Stimulated activated naive CD4-positive, alpha-beta T cell treated with Interleukin-2 at 50 U/mL for 16 hours (primary cell): ENCODE measurements at places on chromosomes 6 and 20.

DNA sequence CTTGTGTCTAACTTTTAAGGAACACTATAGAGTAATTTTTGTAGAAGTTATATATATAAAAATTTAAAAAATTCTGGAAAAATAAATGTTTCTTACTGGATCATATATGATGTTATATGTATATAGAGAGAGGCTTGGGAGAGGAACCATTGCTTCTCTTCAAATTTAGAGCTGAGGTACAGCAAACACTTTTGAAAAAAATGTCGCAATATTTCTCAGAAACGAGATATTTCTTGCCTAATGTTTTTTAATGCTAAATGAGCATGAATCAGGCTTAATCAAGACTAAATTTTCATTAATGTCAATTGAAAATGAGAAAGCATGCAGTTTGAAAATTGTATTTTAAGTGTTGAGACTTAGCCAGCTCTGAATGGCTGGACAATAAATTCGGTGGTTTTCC, 2.6 kb downstream of the PKIB start:
- DNase-seq, result no peak

GRCh38 chr6:97864366-97864765, 581.4 kb upstream of the MMS22L start:
- no peak for DNase-seq

DNA sequence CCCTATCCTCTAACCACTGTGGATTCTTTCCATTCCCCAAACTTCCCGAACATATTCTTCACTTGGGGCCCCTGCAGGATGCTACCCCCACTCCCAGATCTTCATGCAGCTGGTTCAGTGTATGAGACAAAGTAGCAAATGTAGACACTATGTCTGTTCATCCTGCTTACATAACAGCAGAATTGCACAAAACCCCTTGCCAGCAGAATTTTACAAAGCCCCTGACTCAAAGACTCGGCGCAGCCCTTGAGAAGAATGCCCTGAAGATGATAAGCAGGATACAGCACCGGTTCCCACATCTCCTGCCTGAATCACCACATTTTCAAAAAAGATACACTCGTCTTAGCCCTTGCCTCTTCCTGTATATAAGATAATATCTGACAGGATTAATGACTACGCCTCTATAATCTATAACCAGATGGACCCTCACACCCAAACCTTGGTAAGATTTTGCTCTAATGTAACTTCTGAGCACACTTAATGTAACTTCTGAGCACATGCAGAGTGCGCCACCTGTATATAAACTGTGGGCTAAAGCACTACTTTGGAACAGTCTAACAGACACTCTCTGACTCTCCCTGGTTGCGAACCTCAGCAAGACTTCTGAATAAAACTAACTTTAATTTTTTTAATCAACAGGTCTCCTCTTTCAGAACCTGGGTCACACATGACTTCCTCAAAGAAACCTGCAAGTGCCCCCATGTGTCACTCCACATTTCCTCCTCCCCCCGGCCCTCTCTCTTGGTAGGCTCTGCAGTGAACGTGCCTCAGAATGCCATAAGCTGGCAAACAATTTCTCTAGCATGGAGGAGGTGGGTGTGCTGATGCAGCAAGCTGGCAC, 28.7 kb downstream of the RALGAPA2 start:
- DNase-seq, result no peak

GRCh38 chr6:87789198-87789899, 87.3 kb upstream of the AKIRIN2 start:
- DNase-seq, result no peak

GRCh38 chr20:59611286-59611685, 6.9 kb downstream of the PHACTR3 start:
- no peak for DNase-seq

DNA sequence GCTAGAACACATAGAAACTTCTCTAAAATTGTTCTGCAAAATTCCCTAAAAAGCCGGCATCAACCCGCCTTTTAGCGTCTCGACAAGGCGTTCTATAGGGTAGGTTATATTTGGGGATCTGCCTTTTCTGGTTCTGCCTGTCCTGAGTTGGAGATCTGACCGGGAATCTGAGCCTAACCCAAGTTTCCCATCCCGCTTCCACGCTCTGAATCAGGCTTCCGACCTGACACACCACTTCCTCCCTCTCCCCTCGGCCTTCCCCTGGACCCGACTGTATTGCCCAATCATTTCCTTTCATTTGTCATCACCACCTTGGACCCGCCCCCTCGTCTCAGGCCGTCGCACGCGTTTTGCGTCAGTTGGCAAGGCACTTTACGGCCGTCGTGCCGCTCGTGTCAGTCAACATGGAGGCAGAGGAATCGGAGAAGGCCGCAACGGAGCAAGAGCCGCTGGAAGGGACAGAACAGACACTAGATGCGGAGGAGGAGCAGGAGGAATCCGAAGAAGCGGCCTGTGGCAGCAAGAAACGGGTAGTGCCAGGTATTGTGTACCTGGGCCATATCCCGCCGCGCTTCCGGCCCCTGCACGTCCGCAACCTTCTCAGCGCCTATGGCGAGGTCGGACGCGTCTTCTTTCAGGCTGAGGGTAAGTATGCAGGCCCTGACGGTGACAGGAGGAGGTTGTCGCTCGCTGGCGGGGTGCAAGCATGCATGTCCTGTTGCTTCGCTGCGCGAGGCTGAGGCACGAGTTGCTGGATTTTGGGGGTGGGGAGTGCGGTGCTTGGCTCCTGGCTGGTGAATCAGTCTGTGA, at the start of gene ABT1:
Gene ABT1 (plus strand): TSS at position 375 of the 810 bp plus-strand sequence. CDS start 30 bp downstream, at position 405.
- DNase-seq, result peak; percentile 96

- DNase-seq, result no peak
These were observed 44.1 kb downstream of the GPX5 start for GRCh38 chr6:28569748-28570147.

- no peak for DNase-seq
These were observed 178.0 kb downstream of the ATXN1 start for GRCh38 chr6:16583144-16583762.

- no peak for DNase-seq
These were observed 109.6 kb upstream of the HIVEP1 start for GRCh38 chr6:11902527-11902926.

DNA sequence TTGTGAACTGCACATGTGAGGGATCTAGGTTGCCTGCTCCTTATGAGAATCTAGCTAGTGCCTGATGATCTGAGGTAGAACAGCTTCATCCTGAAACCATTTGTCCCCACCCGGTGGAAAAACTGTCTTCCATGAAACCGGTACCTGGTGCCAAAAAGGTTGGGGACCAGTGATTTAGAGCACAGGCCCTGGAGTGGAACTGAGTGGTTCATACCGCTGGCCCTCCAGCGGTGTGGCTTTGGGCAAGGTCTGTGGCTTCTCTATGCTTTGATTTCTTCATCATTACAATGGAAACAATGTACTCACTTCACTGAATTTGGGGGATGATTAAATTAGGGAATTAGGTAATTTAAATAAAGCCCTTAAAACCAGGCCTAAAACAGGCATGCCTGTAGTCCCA, 36.3 kb downstream of the CD164 start:
- DNase-seq, result no peak

DNA sequence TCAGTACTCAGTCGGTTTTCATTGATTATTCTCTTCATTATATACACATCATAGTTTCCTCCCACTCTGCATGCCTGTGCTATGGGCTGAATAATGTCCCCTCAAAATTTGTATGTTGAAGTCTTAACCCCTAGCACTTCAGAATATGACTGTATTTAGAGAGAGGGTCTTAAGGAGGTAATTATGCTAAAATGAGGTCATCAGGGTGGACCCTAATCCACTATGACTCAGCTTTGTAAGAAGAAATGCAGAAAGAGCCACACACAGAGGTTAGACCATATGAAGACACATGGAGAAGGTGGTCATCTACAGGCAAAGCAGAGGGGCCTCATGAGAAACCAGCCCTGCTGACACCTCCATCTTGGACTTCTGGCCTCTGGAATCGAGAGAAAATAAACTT, 15.8 kb downstream of the ABHD12 start:
- no peak for DNase-seq

GRCh38 chr6:6453186-6453585, 132.7 kb upstream of the F13A1 start:
- no peak for DNase-seq

- DNase-seq, result no peak
These were observed 269.6 kb downstream of the CD109 start for GRCh38 chr6:73965539-73966029.

- DNase-seq, result no peak
These were observed 25.1 kb upstream of the UTRN start for GRCh38 chr6:144259986-144260385.

DNA sequence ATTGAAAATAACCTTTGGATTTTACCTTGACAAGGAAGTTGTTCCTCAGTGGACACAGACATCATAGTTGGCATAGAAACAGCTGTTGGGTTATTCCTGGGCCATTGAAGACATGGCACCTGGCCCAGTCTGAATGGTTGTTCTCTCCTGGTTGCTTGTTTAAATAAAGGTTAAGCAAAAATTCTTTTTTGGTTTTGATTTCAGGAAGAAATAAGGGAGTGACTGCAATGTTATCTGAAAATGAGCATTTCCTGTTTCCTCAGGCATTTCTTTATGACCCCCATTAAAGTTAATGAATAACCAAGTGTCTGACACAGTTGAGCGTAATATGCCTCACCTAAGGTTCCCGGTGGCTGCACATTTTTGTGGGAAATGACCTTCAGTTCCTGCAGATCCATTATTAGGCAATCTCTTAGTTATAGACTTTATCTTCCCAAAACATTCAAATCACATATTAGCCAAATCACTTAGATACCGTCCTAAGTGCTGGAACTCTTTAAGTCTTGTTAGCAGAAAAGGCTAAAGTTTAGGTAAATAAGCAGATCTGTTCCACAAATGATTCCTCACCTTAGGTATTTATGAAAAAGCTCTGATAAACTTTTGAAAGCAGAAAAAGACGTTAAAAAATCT, 648.7 kb upstream of the FLRT3 start:
- no peak for DNase-seq

DNA sequence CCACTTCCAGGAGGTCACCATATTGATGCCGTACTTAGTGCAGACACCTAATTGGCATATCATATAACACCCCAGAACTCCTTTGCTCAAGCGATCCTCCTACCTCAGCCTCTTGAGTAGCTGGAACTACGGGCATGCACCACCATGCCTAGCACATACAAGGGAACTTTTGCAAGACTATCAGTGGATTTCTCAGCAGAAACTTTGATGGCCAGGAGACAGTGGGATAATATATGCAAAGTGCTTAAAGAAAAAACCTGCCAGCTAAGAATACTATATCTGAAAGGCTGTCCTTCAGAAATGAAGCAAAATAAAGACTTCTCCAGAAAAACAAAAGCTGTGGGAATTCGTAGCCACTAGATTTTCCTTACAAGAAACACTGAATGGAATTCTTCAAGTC, 387.1 kb downstream of the DHX35 start:
- no peak for DNase-seq

DNA sequence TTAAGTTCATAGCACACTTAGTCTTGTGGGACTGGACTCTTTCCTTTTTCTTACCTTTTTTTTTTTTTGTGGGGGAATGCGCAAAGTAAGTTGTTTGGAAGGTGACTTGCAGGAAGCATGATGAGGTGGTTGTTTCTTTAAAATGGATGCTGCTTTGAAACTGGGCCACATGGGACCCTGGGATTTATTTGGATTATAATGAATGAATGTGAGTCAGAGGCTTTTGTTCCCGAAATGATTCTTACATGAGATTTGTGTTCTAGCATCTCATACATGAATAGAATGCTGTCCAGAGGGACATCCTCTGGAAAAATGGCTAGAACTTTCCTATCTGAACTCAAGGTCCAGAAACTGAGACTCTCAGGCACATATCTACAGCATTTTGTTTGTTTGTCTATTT, 236.6 kb upstream of the RNF24 start:
- DNase-seq, result no peak

- no peak for DNase-seq
These were observed 1.7 kb downstream of the CABLES2 start for GRCh38 chr20:62405108-62405980.

DNA sequence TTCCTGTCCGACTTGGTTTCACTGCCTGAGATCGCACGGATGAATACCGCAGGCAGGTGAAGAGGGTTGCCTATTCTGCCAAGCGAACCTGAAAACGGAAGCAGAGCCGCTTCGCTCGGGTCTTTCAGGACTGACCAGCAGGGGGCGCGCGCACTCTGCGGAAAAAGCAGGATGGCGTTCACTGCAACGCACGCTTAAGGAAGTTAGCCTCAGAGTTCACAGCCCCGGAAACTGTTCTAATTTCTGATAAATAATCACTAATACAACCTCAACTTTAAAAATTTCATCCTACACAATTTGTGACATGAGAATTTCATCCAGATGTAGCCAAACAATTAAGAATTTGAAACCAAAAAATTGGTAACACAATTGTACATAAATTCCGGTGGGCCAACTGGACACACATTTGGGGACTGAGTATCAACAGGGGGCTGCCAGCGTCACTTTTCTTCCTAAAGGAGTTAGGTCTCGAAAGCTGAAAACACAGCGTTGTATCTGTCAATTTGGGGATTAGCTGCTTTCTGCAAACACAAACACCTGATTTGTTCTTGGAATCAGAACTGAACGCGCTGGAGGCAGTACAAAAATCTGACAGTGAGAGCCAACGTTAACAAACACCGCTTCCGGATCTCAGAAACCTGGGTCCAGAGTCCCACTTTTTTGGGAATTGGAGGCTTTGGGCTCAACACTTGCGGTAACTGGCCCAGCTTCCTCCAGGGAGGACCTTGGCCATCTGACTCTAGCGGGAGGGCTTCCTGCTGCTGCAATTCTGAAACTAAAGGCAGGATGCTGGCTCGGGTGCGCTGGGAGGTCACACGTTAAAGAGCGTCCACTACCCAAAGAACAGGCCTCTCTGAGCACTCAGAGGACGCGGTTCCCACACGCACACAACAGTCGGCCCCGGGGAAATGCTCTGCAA, 8.8 kb downstream of the PXDC1 start:
- DNase-seq, result peak; percentile 82

GRCh38 chr6:111872401-111873177, 663 bp downstream of the FYN start:
- DNase-seq, result peak; percentile 74

GRCh38 chr6:95837890-95838289, 177.9 kb upstream of the FUT9 start:
- no peak for DNase-seq

DNA sequence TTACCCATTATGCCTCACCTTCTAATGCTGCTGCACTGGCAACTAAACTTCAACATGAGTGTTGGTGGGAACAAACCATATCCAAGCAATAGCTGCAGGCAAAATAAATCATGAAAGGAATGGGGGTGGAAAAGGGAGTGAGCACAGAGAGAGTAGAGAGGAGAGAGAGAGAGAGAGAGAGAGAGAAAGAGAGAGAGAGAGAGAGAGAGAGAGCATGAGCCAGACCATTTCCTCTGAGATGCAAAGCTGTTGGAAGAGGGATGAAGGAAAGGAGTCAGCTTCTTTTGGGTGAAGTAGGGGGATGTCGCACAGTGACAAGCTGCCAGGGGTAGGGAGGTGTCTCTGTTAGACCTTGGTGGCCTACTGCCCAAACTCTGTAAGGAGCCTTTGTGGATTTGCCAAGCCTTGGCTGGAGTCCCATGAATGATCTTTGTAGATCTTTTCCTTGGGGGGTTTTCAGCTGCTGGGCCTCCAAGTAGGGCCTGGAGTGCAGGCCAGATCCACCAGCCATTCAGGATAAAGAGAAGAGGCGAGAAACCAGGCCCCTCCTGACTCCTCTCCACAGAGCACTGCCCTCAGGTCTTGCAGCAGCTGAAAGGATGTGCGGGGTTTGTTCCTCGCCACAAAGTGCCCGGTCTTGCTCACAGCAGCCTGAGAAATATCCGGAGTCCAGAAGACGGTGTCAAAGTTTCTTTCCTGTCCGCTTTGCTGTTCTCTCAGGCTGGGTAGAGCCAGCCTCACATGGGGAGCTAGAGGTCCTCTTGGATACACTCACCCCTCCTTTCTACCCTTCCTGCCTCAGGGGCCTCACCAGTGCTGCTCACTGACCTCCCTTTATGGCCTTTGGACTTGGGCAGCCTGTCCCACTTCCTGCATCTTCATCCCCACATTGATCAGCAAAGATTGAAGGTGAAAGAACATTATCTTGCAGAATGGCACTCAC, 17.8 kb downstream of the BTBD3 start:
- DNase-seq, result no peak
